LNCaP clone FGC (cell line): ENCODE measurements at places on chromosomes 6 and 20.

DNA sequence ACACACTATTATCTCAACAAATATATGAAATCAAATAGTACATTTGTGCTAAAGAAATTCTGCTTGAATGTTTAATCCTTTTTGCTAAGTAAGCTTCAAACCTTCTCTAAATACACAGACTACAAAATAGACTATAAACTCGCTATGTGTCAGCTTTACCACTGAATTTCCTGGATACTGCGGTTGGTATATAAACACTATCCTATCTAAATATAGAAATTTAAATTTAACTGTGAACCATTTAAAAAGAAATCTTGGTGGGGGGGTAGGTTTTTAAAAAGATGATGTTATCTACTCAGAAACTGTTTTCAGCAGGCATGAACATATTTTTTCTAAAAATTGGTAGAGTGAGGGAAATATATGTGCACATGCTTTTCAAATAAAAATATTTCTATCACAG, 306.5 kb upstream of the RUNX2 start:
- DNase-seq: no peak

DNA sequence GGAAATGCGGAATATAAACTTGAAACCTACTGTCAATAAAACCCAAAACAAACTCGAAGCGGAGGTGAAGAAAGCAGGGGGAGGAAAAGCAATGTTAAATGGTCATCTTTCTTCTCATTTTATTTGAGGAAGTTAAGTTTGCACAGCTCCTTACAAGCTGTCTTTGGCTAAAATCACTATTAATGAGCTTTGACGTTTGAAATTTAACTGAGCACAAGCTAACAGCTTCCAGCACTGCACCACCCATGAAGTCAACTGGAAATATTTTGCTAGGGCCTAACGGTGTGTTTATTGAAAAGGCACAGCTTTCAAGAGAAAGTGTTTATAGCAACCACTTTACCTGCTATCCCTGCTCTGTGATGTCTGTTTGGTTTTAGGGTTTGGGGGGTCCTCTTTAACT, 103.8 kb downstream of the PKHD1 start:
- no peak for DNase-seq

- DNase-seq: no peak
Observed at GRCh38 chr20:32564921-32565734, 20.0 kb downstream of the NOL4L start.

- no peak for DNase-seq
Observed at GRCh38 chr6:14857501-14857900, 388.4 kb upstream of the JARID2 start.

GRCh38 chr20:61810066-61810737, 255.5 kb downstream of the TAF4 start:
- DNase-seq: no peak

DNA sequence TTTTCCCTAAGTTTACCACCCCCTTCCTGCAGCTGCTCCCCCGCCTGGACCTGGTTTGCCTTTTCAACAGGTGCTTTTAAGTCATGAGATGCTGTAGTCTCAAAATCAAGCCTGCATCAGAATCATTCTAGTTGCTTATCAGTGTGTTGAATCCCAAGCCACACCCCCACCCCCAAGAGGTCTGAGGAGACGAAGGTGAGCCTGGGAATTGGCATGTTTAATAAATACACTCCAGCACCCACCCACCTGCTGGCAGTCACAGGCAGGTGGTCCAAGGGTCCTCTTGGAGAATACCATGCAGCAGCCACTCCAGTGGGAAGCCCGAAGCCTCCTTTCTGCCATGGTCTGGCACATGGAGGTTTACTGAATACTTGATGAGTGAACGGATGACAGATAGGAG, 1.1 kb upstream of the ADIG start:
- DNase-seq: no peak

GRCh38 chr20:42193119-42193518, 574.9 kb upstream of the CHD6 start:
- peak; percentile 1 for DNase-seq

DNA sequence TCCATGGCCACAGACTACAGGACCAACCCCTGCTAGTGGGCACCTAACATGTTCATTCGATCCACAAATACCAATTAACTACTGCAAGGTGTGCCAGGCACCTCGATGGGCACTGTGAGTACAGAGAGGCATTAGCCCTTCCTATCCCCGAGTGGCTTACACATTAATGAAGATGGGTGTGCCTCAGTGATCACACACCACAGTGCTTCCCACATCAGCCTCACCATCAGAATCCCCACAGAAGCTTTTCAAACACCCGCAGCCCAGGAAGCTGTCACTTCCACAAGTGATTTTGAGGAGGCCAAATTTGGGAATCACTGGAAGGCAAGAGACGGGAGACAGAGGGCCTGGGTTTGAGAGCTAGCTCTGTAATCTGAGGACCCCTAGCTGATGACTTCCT, 23.7 kb downstream of the EZR start:
- no peak for DNase-seq

DNA sequence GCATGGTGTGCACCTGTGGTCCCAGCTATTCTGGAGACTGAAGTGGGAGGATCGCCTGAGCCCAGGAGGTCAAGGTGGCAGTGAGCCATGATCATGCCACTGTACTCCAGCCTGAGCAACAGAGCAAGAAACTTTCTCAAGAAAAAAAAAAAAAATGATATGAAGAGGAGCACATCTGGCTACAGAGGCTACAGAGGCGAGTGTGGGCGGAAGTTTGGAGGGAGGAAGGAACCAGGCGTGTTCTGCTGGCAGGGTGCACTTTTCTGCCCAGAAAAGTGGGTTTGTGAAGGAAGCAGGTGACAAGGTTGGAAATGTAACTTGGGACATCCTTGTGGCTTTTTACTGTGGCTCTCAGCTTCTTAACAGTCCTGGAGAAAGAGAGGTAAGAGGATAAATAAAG, 96.7 kb downstream of the SNX5 start:
- no peak for DNase-seq

DNA sequence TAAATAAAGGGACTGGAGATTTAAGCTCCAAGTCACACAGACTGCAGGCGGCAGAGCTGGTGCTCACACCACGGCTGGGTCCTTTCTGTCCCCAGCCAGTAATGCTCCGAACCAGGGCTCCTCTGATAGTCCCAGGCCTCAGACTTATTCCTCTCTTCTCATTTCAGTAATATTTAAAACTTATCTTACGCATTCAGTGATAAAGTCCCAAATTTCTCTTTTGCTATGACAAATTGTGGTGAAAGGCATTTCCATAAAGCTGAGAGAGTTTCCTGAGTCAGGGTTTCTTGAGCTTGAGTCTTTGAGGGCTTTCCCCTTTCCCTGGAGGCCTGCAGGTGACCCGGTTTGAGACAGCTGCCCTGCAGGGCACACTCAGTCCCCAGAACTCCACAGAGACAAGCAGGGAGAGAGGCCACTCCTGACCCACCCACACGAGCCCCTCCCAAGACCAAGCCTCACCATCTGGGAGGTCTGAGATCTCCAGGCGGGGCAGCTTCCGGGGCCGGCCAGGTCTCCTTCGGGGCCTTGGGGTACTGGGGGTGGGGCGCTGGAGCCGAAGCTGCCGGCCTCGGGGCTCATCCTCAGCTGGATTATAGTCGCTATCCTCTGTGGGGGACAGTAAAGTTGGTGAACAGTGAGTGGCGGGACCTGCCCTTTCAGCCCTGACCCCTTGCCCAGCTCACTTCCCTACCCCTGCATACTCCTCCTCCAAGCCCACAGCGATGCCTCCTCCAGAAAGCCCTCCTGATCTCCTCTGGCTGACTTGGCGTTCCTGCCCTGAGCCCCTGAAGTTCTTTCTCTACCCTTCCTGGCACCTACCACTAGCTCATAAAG, 6.6 kb downstream of the ZNF335 start:
- DNase-seq: no peak

DNA sequence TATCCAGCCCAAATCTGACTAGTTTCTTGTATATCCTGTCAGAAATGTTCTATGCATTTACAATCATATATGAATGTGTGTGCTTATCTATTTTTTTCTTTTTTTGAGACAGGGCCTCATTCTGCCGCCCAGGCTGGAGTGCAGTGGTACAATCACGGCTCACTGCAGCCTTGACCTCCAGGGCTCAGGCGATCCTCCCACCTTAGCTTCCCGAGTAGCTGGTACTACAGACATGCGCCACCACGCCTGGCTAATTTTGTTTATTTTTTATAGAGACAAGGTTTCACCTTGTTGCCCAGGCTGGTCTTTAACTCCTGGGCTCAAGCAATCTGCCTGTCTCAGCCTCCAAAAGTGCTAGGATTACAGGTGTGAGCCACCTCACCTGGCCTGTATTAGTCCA, 3.0 kb upstream of the RAB44 start:
- no peak for DNase-seq

GRCh38 chr6:152087701-152088100, 280.2 kb downstream of the ESR1 start:
- DNase-seq: no peak
